Femur (tissue), 1 donor: ENCODE measurements at places on chromosomes 12 and 14.

DNA sequence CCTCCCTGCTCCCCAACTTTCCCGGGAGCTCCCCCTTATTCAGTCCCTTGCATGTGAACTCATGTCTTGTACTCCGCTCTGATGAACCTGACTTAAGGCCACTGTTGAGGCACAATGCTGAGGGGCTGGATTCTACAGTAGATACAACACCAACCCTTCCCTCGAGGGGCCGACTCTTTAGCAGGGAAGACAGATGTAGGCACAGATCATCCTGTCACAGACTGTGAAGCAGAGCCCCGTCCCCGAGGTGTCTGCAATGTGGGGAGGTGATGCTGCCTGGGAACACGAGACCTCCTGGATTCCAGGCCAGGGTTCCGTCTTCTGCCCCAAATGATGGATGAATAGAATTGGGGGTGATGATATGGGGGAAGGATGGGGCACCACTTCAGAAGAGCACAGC lies 175.1 kb downstream of the CHST11 start:
- DNase-seq = no peak

GRCh38 chr14:49589387-49589786 lies 3.2 kb upstream of the RPS29 start:
- no peak for DNase-seq

GRCh38 chr14:50417853-50418252 lies 21.2 kb upstream of the CDKL1 start:
- no peak for DNase-seq

- no peak for DNase-seq
Measured at GRCh38 chr14:91116913-91117588, 3.2 kb downstream of the DGLUCY start.

- DNase-seq = no peak
Measured at GRCh38 chr12:7705846-7706245, 5.4 kb upstream of the DPPA3 start.
